ENCODE measurements at places on chromosomes 11 and 22.

- no peak for DNase-seq
Observed at GRCh38 chr11:91104237-91104636, 881.4 kb upstream of the CHORDC1 start.

DNA sequence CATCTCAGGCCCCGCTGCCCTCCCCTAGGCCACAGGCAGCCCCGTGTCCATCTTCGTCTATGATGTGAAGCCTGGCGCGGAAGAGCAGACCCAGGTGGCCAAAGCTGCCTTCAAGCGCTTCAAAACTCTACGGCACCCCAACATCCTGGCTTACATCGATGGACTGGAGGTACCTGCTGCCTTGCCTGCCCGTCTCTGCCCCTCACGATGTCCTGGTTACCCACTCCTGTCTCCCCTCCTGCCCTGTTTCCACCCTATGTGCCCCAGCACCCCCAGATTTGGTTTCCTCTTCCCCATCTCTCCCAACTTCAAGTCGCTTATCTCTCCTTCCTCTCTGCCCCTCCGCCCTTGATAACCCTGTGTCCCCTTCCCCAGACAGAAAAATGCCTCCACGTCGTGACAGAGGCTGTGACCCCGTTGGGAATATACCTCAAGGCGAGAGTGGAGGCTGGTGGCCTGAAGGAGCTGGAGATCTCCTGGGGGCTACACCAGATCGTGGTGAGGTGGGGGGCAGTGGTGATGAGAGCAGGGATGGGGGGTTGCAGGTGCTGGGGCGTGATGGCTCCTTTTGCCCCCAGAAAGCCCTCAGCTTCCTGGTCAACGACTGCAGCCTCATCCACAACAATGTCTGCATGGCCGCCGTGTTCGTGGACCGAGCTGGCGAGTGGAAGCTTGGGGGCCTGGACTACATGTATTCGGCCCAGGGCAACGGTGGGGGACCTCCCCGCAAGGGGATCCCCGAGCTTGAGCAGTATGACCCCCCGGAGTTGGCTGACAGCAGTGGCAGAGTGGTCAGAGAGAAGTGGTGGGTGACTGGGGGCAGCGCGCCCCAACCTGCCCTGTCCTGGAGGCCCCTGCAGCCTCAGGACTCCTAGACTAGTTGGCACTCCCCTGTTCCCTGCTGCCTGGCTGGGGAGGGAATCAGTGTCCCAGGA is 930 bp downstream of the SCYL1 start:
- no peak for DNase-seq

- no peak for DNase-seq
Observed at GRCh38 chr11:109208121-109208520, 213.9 kb upstream of the C11orf87 start.

GRCh38 chr11:2290351-2290841 is 11.3 kb downstream of the C11orf21 start:
- no peak for DNase-seq

DNA sequence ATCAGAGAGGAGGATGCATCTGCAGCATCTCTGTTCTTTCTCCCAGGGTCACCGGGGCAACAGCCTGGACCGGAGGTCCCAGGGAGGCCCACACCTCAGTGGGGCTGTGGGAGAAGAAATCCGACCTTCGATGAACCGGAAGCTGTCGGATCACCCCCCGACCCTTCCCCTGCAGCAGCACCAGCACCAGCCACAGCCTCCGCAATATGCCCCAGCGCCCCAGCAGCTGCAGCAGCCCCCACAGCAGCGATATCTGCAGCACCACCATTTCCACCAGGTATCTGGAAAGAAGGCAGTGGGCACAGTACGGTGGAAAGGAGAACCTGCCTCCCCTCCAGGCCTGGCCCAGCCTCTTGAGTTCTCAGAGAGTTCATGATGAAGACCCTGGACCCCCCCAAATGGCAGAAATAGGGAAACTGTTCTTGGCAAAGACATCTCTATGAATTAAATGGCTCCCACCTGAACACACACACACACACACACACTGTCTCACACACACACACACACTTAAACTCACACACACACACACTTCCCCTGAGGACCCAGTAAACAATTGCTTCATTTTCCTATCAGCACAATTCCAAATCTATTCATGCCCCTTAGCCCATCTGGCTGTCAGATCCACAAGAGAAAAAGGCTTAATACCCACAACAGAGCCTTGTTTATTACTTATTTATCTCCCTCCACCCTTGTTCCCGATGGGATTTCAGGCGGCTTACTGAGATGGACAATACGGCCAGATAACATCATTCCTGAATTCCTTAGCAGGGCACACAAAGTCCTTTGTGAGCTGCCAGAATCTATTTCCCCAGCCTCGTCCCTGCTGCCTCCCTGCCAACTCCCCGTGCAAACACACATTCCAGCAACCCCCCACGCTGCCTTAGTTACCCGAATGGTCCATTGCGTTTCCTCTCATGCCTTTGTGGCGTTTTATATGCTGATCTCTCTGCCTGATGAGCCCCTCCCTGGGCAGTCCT is 8.1 kb downstream of the TMA7B start:
- DNase-seq, result no peak

DNA sequence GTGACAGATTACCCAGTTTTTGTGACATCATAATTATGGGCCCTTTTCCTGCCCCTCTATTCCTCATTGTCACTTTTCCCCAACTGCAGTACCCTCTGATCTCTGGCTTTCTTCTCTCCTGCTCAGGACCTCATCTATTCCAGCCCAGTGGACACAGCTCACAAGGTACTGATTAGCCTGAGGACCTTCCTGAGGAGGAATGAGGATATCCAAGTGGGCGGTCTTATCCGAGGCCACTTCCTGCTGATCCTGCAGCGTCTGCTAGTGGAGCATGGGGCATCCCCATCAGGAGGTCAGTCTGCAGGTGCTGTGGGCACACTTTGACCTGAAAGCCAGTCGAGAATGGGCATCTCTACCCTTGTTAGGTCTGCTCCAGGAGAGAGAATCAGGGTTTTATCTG is 24.5 kb upstream of the CCDC134 start:
- DNase-seq, result no peak

DNA sequence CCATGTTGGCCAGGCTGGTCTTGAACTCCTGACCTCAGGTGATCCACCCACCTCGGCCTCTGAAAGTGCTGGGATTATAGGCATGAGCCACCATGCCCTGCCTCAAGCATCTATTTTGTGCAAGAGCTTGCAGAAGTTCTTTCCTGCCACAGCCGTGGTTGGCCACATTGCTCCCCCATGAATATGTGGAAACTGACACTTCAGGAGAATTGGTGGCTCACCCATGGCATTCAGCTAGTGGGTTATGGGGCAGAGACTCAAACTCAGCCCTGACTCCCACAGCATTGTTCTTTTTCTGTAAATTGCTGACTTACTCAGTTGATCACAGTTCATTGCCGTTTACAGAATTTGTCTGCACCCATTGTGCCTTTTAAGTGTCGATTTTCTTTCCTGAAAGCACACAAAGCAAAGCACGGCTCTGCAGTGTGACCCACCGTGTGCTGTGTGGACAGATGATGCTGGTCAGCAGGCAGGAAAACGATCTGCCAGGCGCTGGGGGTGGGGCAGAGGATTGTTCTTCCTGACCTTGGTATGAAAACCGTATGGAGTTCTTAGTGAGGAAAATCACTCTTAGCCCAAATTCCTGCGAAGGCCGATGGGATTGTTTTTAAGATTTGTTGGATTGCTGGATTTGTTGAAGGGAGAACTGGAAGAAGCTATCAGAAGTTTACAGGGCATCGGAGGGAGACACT is 115.6 kb downstream of the PTPRJ start:
- DNase-seq, result no peak

DNA sequence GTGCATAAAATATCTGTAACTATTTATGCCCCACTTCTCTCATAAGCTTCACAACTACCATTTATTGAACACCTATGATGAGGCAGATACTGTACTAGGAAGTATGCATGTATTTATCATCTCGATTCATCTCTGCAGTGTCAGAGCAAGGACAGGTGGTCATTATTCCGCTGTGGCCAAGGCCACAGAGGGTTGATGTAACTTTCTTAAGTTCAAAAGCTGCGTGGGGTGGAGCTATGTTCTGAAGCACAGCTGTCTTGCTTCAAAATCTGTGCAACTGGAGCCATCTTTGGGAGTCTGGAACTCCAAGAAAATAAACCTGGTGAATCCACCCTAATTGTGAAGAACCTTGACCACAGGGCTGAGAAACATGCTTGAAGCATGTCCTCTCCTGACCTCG is 60.2 kb upstream of the HMGXB4 start:
- DNase-seq, result no peak

DNA sequence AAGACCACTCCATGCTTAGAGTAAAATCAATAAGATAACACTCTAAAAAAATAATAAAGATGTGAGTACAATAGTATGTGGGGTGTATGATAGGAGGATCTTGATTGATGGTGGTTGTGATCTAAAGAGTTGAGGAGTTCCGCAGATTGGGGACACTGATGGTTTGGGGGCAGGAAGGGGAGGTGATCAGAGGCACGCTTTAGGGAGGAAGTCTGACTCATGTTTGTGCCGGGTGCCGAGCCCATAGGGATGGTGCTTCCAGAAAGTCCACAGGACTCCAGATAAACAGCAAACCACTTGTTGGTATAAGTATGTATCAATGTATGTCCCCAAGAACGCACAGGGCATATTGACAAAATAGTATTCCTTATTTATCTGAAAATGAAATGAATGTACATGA is 27.5 kb downstream of the LINC01488 start:
- no peak for DNase-seq

- no peak for DNase-seq
Observed at GRCh38 chr11:132073787-132074186, 703.4 kb downstream of the NTM start.

DNA sequence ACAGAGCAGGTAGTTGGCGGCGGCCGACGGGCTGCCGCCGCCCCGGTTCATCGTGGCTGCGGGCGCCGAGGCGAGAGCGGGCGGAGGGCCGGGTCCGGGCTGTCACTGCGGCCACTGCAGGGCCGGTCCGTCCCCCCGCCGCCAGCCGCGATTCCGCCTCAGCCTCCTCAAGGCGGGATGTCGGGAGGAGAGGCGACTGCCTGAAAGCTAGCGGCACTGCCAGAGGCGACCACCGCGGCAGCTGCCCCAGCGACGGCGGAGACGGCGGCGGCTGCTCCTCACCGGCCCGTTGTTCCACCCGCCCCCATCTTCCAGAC is 234 bp downstream of the SESN3 start:
- no peak for DNase-seq

DNA sequence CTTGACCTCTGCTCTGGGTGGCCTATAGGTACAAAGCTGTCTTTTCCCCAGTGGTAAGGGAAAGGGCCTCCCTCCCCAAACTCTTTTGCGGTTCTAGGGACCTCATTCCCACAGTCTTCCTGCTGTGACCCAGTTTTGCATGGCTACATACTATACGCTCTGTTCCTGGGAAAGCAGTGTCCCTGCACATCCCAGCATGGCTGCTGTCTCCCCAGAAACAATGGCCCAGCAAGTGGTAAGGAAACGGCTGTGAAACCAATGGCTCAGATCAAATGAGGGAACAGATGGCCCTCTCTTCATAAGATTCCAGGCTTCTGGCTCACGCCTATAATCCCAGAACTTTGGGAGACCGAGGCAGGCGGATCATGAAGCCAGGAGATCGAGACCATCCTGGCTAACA is 41.1 kb downstream of the RPL27A start:
- DNase-seq, result no peak

DNA sequence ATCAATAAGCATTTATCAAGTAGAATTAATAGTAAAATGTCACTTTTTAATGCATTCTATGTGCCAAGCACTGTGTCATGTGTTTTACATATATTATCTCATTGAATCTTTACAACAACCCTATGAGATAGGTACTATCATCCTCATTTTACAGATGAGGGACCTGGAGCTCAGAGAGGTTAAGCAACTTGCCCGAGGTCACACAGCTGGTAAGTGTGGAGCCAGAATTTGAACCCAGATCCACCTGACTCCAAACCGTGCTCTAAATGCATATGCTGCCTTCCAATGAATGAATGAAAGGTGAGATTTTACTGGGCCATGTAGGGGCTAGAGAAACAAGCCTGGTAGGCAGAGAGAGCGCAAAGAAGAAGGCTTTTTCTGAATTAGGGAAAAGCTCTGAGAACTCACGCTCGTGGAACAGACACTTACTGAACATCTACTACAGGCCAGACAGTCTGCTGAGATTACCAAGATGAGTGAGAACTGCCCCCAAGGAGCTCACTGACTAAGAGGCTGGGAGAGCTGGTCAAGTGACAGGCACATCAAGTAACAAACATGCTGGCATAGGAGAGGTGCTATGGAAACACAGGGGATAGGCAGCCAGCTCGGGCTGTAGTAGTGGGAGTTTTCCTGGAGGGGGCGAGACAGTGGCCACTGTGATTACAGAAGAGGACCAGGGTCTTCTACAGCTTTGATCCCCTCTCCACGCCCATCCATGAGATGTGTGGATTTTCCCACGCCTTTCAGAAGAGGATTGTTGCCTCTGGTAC is 4.4 kb downstream of the ABCG4 start:
- DNase-seq, result no peak

All from NCI-H187 (cell line).